ENCODE measurements at places on chromosomes 16 and 17.

DNA sequence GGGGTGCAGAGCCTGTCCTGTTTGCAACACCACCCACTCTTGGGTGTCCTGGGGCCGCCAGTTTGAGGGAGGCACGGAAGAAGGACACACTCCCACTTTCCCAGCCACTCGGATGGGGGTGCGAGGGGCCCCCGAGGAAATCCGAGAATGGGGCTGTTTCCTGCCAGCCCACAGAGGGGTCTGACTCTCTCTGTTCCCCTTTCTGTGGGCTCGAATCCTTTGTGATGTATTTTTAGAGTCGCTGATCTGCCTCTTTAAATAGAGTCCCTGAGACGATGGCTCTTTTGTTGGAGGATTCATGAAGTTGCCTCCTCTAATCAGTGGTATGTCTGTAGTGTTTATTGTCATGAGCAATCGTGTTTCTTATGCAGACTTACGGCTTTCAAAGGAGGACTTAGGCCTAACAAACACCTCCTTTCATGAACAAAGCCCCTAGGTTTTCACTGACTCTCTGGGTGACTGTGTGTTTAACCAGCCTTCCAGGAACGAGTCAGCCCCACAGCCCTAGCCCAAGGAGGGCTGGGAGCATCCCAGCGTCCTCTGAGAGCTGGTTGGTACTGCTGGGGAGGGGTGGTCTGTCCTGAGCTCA is 29.1 kb downstream of the CIBAR2 start:
- no peak for DNase-seq

DNA sequence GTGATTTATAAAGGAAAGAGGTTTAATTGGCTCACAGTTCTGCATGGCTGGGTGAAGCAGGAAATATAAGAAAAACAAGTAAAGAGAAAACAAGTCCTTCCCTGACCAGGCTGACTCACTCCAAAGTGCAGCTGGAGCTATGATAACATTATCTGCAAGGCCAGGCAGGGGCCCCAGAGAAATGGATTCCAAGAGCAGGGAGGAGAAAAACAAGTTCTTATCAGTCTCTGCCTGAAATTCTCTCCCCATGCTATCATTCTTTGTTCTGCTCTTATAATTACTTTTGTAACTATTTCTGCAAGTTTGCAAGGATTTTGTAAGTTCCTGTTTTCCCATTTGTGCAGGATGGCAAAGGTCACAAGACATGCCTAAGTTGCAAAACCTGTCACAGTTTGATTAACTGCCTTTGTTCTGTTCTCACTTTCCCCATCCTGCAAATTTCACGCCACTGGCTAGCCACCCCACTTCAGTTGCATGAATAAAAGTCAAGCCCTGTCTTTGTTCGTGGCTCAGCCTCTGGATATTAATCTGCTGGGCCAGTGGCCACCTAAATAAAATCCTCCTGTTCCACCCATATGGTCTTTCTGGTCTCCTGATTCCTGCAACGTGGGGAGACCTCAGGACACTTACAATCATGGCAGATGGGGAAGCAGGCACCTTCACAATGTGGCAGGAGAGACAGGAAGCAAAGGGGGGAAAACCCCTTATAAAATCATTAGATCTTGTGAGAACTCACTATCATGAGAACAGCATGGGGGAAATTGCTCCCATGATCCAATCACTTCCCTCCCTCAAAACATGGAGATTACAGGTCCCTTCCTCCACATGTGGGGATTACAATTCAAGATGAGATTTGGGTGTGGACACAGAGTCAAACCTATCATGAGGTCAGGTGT is 13.1 kb downstream of the ABCA9 start:
- DNase-seq, result no peak

DNA sequence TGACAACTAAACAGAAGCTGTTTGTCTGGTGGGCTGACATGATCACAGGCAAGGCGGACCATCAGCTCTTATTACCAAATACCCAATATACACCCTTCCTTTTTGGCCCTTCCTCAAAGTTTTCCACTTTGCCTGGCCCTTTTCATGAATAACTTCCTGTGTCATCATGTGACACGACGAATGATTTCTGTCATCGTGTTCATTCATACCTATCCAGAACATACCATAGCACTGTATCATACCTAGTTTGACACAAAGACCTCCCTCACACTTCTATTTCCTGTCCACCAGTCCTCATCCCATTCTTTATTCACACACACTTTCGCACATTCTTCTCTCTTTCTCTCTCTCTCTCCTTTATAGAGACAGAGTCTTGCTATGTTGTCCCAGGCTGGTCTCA is 131.8 kb downstream of the STX8 start:
- DNase-seq, result no peak

GRCh38 chr16:81688182-81688581 is 90.9 kb upstream of the PLCG2 start:
- DNase-seq, result no peak

GRCh38 chr16:31499928-31500327 is 8.3 kb downstream of the RUSF1 start:
- no peak for DNase-seq

DNA sequence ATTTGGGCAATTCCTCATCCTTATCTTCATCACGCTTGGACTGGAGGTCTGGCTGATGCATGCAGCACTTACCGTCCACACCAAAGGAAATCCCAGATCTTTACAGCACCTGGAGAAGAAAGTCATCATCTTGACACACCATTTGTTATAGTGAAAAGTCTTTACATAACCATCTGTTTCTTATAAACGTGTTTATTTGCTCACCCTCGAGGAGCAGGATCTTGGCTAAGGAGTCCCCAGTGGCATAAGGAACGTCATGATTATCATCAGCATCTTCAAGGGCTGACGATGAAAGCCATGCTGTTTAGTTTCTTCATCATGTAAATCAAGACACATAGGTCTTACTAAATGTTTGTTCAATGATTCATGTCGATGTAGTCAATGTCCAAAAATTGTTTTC is 248.8 kb upstream of the ELAC2 start:
- DNase-seq, result no peak

DNA sequence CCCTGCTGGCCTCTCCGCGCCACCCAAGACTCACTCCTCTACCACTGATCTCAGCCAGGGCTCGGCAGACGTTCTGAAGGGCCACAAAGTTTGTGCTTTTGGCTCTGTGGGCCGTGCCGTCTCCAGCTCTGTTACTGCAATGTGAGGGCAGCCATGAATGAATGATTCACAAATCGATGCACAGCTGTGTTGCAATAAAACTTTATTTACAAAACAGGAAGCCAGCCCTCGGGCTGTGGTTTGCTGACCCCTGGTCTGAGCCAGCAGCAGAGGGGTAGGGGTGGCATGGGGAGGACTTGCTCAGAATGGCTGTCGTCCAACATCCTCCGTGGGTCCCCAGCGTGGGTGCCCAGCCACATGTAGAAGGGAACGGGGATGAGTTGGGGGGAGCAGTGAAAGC is 63.0 kb upstream of the PVALEF start:
- no peak for DNase-seq

DNA sequence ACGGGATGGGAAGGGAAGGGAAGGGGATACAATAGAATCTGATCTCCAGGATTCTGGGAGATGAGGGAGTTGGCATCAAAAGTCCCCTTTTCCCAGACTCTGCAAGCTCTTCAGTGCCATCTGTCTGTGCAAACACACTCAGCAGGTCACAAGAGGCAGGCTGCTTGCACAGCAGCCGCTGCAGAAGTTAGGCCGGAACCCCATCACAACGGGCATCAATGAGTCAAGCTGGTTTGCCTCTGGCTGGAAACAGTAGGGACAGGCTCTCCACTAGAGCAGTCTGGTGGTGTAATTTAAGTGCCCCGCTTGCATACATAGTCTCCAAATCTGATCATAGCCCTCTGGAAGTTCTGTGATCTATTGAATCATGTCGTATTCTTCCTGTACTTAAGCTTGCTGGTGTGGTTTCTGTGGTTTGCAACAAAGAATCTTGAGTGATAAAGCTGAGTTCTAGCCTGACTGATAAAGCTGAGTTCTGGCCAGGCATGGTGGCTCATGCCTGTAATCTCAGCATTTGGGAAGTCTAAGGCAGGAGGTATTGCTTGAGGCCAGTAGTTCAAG is 33.7 kb upstream of the KDM8 start:
- peak; percentile 65 for DNase-seq

- no peak for DNase-seq
Measured at GRCh38 chr17:47708864-47709541, 15.0 kb downstream of the TBKBP1 start.

DNA sequence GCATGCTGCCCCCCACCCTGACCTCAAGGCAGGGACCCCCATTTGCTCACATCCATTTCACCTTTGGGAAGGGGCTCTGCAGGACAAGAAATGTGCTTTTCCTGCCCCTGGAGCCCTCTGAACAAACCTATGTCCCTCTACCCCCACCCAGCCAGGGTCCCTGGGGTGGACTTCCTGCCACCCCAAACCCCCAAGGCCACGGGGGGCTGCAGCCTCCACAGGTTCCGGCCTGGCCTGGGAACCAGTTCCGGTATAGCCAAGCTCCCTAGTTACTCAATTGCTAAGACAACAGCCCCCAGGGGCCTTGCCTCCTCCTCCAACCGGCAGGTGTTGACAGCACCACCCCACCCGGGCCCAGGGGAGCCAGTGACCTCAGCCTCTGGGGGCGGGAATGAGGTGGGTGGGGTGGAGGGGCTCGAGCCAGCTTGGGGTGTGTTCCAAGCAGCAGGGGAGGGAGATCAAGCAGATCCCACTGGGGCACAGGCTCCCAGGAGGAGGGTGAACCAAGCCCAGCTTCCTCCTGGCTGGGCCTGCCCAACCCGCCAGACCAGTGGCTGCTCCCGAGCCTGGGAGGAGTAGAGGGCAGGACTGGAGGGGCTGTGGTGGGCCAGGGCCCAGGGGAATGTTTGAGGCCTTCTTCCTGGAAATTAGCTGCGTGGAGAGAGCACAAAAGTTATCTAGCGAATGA is 6.6 kb downstream of the PNMT start:
- no peak for DNase-seq

GRCh38 chr16:70688246-70688742 is 2.4 kb upstream of the MTSS2 start:
- no peak for DNase-seq

GRCh38 chr17:76026714-76027158 is 370 bp downstream of the EVPL start:
- DNase-seq, result no peak

- DNase-seq, result no peak
Measured at GRCh38 chr16:67580202-67580601, 17.9 kb downstream of the CTCF start.

GRCh38 chr17:36625188-36625587 is 23.8 kb downstream of the MRM1 start:
- DNase-seq, result no peak

Data from stimulated activated CD8-positive, alpha-beta memory T cell treated with anti-CD3 and anti-CD28 coated beads, Interleukin-4, amount 100 ng/mL, for 1 hour (primary cell).